Tracheal epithelial cell (primary cell): ENCODE measurements at places on chromosomes 1 and 21. TPM values are rescaled to one million over a fixed set of nuclear protein-coding genes. Genes with fewer than 3 reads are reported as not detected.

The PLEKHA6 gene
- 1.7 and 4.8 TPM in 2 replicates for total RNA-seq

The RIPPLY3 gene
- total RNA-seq = 0.24 TPM in 1 of 2 replicates, not detected in the other

The DISP1 gene
- total RNA-seq = 0.72 and 1.5 TPM in 2 replicates

The ZNF436 gene
- total RNA-seq = 30.4 and 35.8 TPM in 2 replicates

The KCNK1 gene
- total RNA-seq = 15.7 and 21.7 TPM in 2 replicates

The TMOD4 gene
- not detected in 2 replicates for total RNA-seq

The OR2M3 gene
- total RNA-seq = not detected in 2 replicates

The ERRFI1 gene
- total RNA-seq = 99.1 and 269 TPM in 2 replicates

The LEMD1 gene
- 3.6 and 10.4 TPM in 2 replicates for total RNA-seq

The PIP5K1A gene
- 48.0 and 60.2 TPM in 2 replicates for total RNA-seq

The CD244 gene
- total RNA-seq = not detected in 2 replicates

The TLCD4 gene
- total RNA-seq = 0.21 and 4.1 TPM in 2 replicates

The TAS1R1 gene
- not detected in 2 replicates for total RNA-seq

The MECR gene
- 25.5 and 31.3 TPM in 2 replicates for total RNA-seq

The LDLRAD1 gene
- total RNA-seq = under 0.01 and 0.64 TPM in 2 replicates

The ELAVL4 gene
- total RNA-seq = not detected in 2 replicates

The COL9A2 gene
- 0.96 TPM in 1 of 2 replicates, not detected in the other for total RNA-seq

The DCDC2B gene
- total RNA-seq = under 0.01 TPM in 1 of 2 replicates, not detected in the other

The RHD gene
- not detected in 2 replicates for total RNA-seq

The ANGPTL7 gene
- 1.2 TPM in 1 of 2 replicates, not detected in the other for total RNA-seq

The CBR3 gene
- 1.3 and 1.7 TPM in 2 replicates for total RNA-seq

The SYT14 gene
- 1.7 TPM in 1 of 2 replicates, not detected in the other for total RNA-seq

The GPA33 gene
- not detected in 2 replicates for total RNA-seq

The GJA8 gene
- not detected in 2 replicates for total RNA-seq

The TFF3 gene
- total RNA-seq = 0.24 TPM in 1 of 2 replicates, not detected in the other

The OLFML2B gene
- total RNA-seq = 0.48 TPM in 1 of 2 replicates, not detected in the other

The DMRTA2 gene
- total RNA-seq = 8.1 and 10.1 TPM in 2 replicates

The CLEC20A gene
- total RNA-seq = not detected in 2 replicates

The NBPF6 gene
- not detected in 2 replicates for total RNA-seq

The LCE2C gene
- total RNA-seq = not detected in 2 replicates

The LRRC7 gene
- not detected in 2 replicates for total RNA-seq

The MRPS15 gene
- 86.5 and 94.2 TPM in 2 replicates for total RNA-seq

The CCDC27 gene
- not detected in 2 replicates for total RNA-seq

The SPATA46 gene
- total RNA-seq = not detected in 2 replicates

The GBP6 gene
- 21.7 and 38.6 TPM in 2 replicates for total RNA-seq

The MED8 gene
- 40.3 and 56.9 TPM in 2 replicates for total RNA-seq

The VANGL2 gene
- total RNA-seq = 6.6 and 8.4 TPM in 2 replicates

The NGF gene
- total RNA-seq = 1.9 and 2.8 TPM in 2 replicates

The CHIA gene
- not detected in 2 replicates for total RNA-seq

The KRTAP21-2 gene
- not detected in 2 replicates for total RNA-seq

The IGFN1 gene
- total RNA-seq = 0.48 TPM in 1 of 2 replicates, not detected in the other

The PCSK9 gene
- total RNA-seq = 33.9 and 39.8 TPM in 2 replicates

The C1orf167 gene
- not detected in 2 replicates for total RNA-seq

The WDR64 gene
- total RNA-seq = not detected in 2 replicates

The CNIH3 gene
- total RNA-seq = 1.7 TPM in 1 of 2 replicates, not detected in the other

The TMEM200B gene
- total RNA-seq = 2.8 and 2.9 TPM in 2 replicates

The AK5 gene
- 6.5 TPM in 1 of 2 replicates, not detected in the other for total RNA-seq

The RGS4 gene
- 0.21 and 1.2 TPM in 2 replicates for total RNA-seq

The GPR52 gene
- total RNA-seq = 0.21 and 0.24 TPM in 2 replicates

The REN gene
- total RNA-seq = not detected in 2 replicates

The ANKRD45 gene
- 0.24 and 0.64 TPM in 2 replicates for total RNA-seq

The CD1E gene
- not detected in 2 replicates for total RNA-seq

The RAB42 gene
- 0.21 and 30.6 TPM in 2 replicates for total RNA-seq

The FHAD1 gene
- total RNA-seq = not detected in 2 replicates

The BRDT gene
- total RNA-seq = not detected in 2 replicates

The RGL1 gene
- total RNA-seq = 0.43 and 1.7 TPM in 2 replicates

The IL12RB2 gene
- 0.48 and 1.1 TPM in 2 replicates for total RNA-seq
